ENCODE measurements at places on chromosomes 6 and 20.
A peak's percentile ranks its signal among the peaks of the same experiment; 100 is the strongest.

DNA sequence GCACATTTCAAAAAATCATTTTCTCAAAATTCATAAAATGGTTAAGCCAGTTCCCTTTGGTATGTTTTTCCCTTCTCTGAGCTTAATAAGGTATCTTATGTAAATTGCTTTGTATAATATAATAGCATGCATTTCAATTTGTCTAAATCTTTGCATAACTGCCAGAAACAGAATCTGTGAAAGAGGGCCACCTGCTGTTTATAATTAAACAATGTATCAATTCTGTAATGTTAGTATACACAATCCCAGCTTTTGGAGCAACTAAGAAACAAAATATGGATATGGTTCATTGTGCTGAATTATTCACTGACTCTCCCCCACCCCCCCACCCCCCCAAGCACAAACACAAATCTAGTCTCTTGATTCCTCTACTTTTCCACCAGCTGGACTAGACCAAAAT is 54.8 kb downstream of the GPX5 start:
- no peak for DNase-seq

DNA sequence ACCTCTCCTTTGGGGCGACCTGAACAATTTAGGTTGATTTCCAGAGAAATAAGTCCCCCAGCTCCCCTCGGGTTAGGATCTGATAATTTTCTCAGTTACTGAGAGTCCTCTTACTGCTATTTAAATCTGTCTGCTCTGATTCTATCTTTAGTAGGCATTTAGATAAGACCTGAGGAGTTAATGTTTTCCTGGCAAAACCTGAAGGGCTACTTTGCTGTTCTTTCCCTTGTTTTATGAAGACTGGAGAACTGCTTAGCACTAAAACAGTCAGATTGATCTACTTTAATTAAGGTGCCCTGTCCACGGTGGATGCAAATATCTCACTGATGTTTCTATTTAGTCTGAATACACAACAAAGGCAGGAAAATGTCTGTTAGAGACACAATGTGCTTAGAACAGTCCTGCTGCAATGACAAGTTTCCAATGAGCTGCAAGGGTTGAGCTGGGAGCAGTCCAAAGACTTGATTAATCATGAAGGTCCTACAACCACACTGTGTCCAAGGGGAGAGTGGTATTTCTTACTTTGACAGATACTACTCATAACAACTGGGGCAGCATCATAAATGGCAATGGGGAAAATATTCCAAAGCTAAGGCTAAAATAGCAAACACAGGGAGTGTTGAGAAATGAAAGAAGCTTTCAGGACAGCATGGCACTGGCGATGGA is 15.7 kb downstream of the ADTRP start:
- DNase-seq: no peak

GRCh38 chr6:69466979-69467570 is 329.7 kb downstream of the LMBRD1 start:
- DNase-seq: no peak

GRCh38 chr6:144809120-144809519 is 524.0 kb downstream of the UTRN start:
- no peak for DNase-seq

GRCh38 chr6:98834060-98835031 is at the start of gene POU3F2:
TSS of gene POU3F2 (plus strand) at chr6:98834574. CDS start at chr6:98834874, 300 bp downstream.
- peak; percentile 70 for DNase-seq

All from activated naive CD4-positive, alpha-beta T cell treated with Interleukin-2 at 50 U/mL for 16 hours (primary cell).